Astrocyte (in vitro differentiated cells and primary cell): ENCODE measurements at places on chromosomes 1 and 21. TPM values are rescaled to one million over a fixed set of nuclear protein-coding genes. Genes with fewer than 3 reads are reported as not detected.

DNA sequence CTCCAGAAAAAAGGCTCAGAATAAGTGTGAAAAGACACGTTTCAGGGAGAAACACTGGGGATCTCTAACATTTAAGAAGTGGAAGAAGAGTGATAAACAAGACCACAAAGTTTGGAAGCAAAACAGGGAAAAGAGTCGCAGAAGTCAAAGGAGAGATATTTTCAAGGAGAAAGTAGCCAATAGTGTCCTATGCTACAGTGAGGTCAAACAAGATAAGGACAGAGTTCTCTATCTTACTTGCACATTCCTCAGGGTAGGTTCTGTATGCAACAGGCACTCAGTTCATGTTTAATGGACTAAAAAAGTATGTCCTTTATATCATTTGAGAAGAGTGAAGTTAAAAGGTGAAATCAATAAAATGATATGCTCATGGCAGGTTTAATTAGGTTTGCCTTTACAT, 13.8 kb upstream of the EDEM3 start:
- DNase-seq, result no peak

- no peak for DNase-seq
Measured at GRCh38 chr1:30313176-30313575, 410.2 kb downstream of the MATN1 start.

DNA sequence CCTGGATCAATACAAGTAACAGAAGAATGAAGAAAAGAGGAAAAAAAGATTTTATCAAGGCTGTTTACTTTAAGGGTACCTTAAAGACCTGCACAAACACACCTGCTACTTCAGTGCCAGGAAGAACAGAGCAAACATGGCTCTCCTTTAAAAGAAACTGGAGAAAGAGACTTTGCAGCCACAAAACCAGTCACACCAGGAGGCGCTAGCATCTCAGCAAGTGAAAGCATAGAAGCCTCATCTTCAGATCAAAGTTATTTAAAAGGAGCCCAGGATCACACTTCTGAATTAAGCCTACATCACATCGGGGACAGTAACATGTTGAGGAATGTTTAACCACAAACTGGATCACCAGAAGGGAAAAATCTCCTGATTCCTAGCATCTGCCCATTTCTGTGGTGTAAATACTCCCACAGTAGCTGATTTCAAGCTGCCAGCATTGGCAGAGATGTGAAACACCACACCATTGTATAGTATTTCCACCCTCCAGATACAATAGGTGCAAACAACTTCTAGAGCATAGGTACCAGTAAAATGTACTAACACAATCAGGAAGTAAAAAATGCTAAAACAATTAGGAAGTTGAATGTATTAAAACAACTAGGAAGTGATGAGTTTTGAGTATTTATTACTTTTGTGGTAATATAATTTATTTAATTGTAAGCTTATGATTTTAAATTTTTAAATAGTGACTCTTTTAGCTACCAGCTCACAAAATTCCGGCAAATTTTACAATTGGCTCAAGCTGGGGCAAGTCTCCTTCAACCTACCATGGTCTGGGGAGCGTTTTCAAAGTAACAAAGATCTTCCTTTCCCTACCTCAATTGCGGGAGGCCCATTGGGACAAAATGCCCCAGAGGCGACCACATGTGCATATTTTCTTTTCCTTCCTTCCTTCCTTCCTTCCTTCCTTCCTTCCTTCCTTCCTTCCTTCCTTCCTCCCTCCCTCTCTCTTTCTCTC, 105.3 kb upstream of the CLDN14 start:
- DNase-seq, result no peak

- DNase-seq, result no peak
Measured at GRCh38 chr1:221162939-221163338, 283.7 kb downstream of the HLX start.

GRCh38 chr21:14926186-14926585, 138.6 kb downstream of the NRIP1 start:
- DNase-seq, result peak; percentile 4

DNA sequence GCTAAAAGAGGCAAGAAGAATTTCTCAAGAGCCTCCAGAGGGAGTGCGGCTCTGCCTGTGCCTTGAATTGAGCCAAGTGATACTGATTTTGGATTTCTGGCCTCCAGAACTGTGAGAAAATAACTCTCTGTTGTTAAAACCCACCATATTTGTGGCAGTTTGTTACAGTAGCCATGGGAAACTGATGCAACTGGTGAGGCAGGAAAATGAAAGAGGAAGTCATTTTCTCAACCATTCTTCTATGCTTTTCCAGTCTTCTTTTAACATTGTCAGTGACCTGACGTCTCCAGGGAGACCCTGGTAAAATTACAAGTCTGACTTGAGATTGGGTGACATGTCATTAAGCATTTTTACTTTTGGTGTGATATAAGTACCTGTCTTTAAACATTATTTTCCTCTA, 5.8 kb downstream of the OR6P1 start:
- no peak for DNase-seq

DNA sequence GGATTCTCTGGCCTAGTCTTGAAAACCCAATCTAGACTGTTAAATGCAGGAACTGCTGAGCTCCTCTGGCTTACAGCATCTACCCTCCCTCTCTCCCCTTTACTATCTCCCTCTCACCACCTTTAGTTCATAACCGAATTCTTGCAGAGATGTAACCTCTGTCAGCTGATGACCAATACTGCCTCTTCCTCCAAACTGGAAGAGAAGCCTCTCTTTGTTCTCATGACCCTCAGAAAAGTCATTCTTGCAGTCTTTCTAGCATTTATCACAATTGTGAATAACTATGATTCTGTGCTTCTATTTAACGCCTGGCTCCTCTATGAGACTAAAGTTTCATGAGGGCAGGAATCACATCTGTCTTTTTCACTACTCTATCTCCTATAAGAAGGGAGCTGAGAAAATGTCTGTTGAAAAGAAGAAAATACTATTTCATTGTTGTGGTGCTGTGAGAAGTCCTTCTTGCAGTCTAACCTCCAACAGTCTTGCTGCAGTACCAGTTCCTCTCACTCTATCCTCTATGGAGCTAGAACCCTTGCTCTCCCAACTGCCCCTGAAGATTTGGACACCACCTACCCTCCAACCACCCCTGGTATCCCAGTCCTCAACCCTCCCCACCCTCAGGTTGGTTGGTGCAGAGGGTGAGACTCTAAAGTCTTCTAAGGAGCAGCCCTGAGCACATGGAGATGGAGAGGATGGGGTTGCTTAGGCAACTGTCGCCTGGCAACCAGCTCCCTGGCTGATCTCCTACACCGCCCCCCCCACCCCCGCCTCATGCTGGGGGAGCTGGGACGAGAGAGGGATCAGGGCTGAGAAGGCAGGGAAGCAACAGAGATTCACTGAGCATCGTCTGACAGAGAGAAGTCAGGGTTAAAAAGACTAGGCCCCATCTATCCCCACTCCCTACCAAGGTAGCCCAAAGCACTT, 13.9 kb downstream of the MEF2D start:
- DNase-seq, result no peak

- DNase-seq, result peak; percentile 33
Measured at GRCh38 chr1:42258218-42258617, 76.8 kb downstream of the FOXJ3 start.

- DNase-seq, result no peak
Measured at GRCh38 chr1:53288002-53288789, 39.7 kb downstream of the LRP8 start.

DNA sequence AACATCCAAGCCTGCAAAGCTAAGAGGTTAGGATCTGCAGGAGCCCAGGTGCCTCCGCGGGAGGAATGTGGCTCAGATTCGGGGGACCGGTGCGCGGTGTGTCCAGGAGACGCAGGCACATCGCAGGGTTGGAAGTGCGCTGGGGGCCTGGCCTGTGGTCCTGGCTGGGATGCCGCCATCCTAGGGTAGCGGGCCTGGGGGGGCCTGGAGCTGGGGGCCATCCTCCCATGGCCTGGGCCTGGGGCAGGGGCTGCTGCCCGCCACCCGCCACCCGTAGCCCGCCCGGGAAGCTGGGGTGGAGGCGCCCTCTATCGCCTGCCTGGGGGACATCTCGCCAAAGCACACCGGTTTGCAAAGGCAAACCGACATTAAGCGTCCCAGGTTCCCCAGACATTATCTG, 170.6 kb upstream of the ARHGEF16 start:
- DNase-seq, result no peak

Gene HPDL
- total RNA-seq, result 0.61 and 0.70 TPM in 2 replicates

DNA sequence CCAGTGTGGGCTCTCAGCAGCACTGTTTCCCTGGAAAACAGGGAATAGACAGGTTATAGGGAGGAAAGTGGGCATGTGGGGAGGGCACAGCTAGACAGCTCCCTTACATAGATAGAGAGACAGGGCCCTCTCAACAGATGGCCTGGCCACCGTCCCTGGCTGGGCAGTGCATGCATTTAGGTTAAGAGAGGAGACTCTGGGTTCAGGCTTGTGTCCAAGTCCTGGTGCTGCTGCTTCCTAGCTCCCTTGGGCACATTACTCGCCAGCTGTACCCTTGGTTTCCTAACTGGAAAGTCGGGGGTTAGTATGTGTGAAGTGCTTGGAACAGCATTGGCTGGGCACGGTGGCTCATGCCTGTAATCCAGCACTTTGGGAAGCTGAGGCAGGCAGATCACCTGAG, 9.1 kb downstream of the PLOD1 start:
- DNase-seq, result no peak

DNA sequence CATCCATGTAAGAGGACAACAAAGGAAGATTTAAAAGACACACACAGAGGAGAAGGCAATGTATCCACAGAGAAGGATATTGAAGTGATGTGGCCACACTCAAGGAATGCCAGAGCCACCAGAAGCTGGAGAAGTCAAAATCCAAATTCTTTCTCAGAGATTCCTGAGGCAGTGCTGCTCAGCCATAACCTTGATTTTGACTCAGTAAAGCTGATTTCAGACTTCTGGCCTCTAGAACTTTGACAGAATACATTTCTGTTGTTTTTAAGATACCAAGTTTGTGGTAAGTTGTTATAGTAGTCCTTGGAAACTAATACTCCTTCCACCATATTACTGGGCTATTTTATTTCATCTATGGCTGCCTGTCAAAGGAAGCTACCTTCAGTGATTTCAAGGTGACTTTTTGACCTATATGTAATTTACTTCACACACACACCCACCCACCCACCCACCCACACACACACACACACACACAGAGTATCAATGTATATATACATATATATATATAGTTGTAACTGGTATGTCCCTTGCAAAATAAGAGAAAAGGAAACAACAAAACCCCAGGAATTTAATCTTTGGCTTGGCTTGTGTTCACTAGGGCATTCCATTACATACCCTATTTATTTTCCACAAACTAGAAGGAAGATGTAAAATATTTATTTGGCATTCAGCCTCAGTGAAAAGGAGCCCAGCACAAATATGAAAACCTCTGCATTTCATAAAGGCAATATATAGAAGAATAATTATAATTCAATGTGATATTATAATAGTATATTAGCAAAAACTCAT, 142.1 kb upstream of the PTGFR start:
- DNase-seq, result peak; percentile 29
